ENCODE measurements at places on chromosomes 3 and 15. TPM values are rescaled to one million over a fixed set of nuclear protein-coding genes. Genes with fewer than 3 reads are reported as not detected.

DOCK3 gene
- polyA plus RNA-seq = 1.5 TPM

KBTBD12 gene
- 3.7 TPM for polyA plus RNA-seq

GRCh38 chr3:97089621-97090020 lies 275.2 kb downstream of the EPHA6 start:
- no peak overlapping the region for H3K4me3 ChIP-seq
- no peaks in the 10 kb centered on the region for H3K36me3 ChIP-seq
- H3K27me3 ChIP-seq = no peaks in the 10 kb centered on the region
- no peak for DNase-seq

DNA sequence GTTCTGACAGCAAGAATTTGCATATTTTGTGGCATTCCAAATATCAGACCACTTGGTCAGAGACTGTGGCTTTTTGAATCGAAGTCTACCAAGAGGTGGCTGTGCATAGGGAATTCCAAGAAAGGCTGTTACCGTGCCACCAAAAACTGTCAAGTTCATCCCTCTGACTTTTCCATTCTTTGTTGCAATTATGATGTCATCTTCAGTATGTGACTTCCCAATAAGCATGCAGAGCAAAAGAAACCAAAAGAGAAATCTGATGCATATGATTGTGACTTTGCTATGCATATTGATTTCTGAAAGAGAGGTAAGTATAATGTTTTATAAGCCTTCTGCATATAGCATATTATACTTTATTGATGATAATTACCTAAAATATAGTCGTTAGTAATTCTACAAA lies 6.5 kb downstream of the BCHE start:
- no peak overlapping the region for H3K4me3 ChIP-seq
- H3K27ac ChIP-seq = no peak overlapping the region
- no peaks in the 10 kb centered on the region for H3K27me3 ChIP-seq
- H3K4me1 ChIP-seq = no peaks in the 10 kb centered on the region
- H3K36me3 ChIP-seq = no peaks in the 10 kb centered on the region

DNA sequence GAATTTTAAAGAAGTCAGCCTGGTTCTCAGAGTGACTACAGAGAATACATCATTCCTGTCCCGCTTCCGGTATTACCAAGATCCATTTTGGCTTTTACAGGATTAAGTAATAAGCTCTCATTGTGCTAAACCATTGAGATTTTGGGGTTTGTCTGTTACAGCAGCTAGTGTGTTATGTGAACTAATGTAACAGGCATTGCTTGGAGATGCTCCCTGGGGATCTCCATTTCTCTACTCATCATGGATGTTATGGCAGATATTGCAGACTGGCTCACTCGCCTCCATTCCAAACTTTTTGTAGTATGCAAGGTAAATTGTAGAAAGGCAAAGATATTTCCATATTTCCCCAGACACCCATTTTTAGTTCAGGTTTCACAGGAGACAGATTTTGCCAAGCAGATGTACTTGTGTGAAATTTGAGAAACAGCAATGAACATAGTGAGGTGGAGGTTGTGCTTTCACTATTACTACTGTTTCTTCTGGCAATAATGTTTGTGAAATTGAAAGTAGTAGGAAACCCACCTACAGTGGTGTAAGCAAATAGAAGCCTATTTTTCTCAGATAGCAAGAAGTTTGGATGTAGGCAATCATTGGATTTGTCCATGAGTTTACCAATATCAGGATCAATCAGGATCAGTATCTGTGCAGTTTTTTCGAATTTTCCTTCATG lies 177.1 kb upstream of the GALNT15 start:
- no peaks in the 10 kb centered on the region for H3K27me3 ChIP-seq
- H3K27ac ChIP-seq = no peak overlapping the region
- no peak for DNase-seq
- no peaks in the 10 kb centered on the region for H3K4me1 ChIP-seq
- no peaks in the 10 kb centered on the region for H3K36me3 ChIP-seq

DNA sequence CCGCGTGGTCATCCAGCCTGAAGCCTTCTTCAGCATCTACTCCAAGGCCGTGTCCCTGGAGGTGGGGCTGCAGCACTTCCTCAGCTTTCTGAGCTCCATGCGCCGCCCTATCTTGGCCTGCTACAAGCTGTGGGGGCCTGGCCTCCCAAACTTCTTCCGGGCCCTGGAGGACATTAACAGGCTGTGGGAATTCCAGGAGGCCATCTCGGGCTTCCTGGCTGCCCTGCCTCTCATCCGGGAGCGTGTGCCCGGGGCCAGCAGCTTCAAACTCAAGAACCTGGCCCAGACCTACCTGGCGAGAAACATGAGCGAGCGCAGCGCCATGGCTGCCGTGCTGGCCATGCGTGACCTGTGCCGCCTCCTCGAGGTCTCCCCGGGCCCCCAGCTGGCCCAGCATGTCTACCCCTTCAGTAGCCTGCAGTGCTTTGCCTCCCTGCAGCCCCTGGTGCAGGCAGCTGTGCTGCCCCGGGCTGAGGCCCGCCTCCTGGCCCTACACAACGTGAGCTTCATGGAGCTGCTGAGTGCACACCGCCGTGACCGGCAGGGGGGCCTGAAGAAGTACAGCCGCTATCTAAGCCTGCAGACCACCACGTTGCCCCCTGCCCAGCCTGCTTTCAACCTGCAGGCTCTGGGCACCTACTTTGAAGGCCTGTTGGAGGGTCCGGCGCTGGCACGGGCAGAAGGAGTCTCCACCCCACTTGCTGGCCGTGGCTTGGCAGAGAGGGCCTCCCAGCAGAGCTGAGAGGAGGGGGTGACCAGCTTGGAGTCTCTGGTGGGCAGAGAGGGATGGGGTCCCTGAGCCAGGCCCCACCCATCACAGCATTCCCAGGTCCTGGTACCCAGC lies 37.9 kb downstream of the GOLGA6A start:
- no peak overlapping the region for H3K4me3 ChIP-seq
- no peak overlapping the region for H3K27ac ChIP-seq
- H3K36me3 ChIP-seq = no peaks in the 10 kb centered on the region
- DNase-seq = peak; percentile 58
- no peaks in the 10 kb centered on the region for H3K27me3 ChIP-seq

IMPG2 gene
- polyA plus RNA-seq = 0.04 TPM

DNA sequence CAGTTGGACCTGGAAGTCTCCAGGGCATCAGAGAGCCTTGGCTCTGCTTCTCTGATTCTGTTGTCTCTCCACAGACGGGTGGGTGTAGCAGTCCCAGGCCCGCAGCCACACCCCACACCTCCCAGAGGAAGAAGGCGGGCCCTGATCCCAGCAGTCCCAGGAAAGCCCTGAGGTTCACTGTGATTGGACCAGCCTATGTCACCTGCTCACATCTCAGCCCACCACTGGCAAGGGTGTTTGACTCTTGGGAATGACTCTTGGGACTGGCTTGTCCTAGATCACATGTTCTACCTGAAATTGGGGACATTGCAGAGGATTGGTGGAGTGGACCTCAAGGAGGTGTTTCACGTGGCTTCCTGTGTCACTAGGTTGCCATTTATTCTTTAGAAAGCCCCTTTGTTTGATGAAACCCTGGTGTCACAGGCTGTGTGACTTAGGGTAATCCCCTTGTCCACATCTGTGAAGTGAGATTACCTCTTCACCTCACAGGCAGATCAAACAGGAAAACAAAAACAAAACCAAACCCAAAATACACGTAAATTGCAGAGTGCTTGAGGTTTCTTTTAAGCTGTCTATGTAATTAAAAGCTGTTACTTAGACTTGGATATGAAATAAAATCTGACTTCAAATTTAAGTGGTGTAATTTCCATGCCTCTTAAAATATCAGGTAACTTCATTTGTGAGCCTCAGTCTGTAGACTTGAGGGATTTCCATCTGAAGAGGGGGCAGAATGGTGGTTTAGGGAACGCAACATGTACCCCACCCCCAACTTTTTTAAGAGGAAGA lies 26.7 kb downstream of the FLNB start:
- H3K4me1 ChIP-seq = peaks cover 6% of the 10 kb centered on the region
- no peak overlapping the region for H3K4me3 ChIP-seq
- no peak overlapping the region for H3K27ac ChIP-seq
- no peaks in the 10 kb centered on the region for H3K27me3 ChIP-seq

DNA sequence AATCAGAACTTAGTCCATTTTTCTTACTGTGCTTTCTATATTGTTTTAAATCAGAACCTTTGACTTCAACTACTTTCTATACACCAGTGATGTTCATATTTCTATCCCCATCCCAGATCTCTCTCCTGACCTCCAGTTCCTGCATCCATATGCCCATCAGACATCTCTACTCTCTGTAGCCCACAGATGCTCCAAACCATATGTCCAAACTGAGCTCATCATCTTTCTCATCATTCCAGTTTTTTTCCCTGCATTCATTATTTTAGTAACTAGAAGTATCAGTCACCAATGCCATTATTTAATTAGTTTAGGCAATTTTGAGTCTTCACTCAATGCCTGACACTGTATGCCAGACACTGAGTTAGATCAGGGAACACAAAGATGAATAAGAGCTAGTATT lies 25.4 kb upstream of the IL16 start:
- H3K4me1 ChIP-seq = no peaks in the 10 kb centered on the region
- H3K4me3 ChIP-seq = no peak overlapping the region
- H3K27me3 ChIP-seq = no peaks in the 10 kb centered on the region
- no peak overlapping the region for H3K27ac ChIP-seq

- no peak overlapping the region for H3K4me3 ChIP-seq
- H3K36me3 ChIP-seq = no peaks in the 10 kb centered on the region
- no peaks in the 10 kb centered on the region for H3K27me3 ChIP-seq
- no peaks in the 10 kb centered on the region for H3K4me1 ChIP-seq
- no peak for DNase-seq
- H3K27ac ChIP-seq = no peak overlapping the region
Observed at GRCh38 chr15:75493732-75494131, 42.2 kb upstream of the SIN3A start.

- no peaks in the 10 kb centered on the region for H3K27me3 ChIP-seq
- no peak overlapping the region for H3K4me3 ChIP-seq
- peaks cover 17% of the 10 kb centered on the region for H3K4me1 ChIP-seq
- no peaks in the 10 kb centered on the region for H3K36me3 ChIP-seq
Observed at GRCh38 chr15:64507293-64507802, 47.0 kb downstream of the ZNF609 start.

FAM227B gene
- 3.4 TPM for polyA plus RNA-seq

ACVR2B gene
- polyA plus RNA-seq = 1.3 TPM

DNA sequence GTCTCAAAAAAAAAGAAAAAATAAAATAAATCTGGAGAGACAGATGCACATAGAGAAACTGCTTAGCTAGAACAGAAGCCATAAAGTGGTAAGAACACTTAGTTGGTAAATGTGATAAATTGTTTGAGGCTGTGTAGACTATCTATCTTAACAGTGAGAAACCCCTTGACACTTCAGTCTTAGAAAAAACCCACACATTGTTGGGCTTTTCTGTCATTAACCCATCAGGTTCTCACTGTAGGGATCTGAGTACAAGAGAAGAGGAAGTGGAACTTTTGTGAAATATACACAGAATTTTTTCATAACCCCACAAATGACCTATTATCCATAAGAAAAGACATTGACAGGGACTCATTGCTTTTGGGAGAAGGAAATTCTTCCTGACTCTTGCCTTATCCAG lies 24.4 kb downstream of the TP63 start:
- no peak overlapping the region for H3K27ac ChIP-seq
- H3K36me3 ChIP-seq = no peaks in the 10 kb centered on the region
- no peaks in the 10 kb centered on the region for H3K27me3 ChIP-seq
- H3K4me1 ChIP-seq = no peaks in the 10 kb centered on the region

GRCh38 chr3:17915341-17915740 lies 172.9 kb upstream of the TBC1D5 start:
- DNase-seq = no peak
- H3K36me3 ChIP-seq = no peaks in the 10 kb centered on the region
- H3K27me3 ChIP-seq = no peaks in the 10 kb centered on the region
- no peak overlapping the region for H3K4me3 ChIP-seq
- no peaks in the 10 kb centered on the region for H3K4me1 ChIP-seq

- peaks cover 19% of the 10 kb centered on the region for H3K4me1 ChIP-seq
- no peak overlapping the region for H3K4me3 ChIP-seq
- H3K27me3 ChIP-seq = no peaks in the 10 kb centered on the region
- H3K27ac ChIP-seq = no peak overlapping the region
- no peaks in the 10 kb centered on the region for H3K36me3 ChIP-seq
Observed at GRCh38 chr3:182969277-182969676, 11.1 kb downstream of the DCUN1D1 start.

BSN gene
- 0.89 TPM for polyA plus RNA-seq

GREM1 gene
- 0.34 TPM for polyA plus RNA-seq

TNFAIP8L3 gene
- 0.68 TPM for polyA plus RNA-seq

CORO2B gene
- 1.5 TPM for polyA plus RNA-seq

DNA sequence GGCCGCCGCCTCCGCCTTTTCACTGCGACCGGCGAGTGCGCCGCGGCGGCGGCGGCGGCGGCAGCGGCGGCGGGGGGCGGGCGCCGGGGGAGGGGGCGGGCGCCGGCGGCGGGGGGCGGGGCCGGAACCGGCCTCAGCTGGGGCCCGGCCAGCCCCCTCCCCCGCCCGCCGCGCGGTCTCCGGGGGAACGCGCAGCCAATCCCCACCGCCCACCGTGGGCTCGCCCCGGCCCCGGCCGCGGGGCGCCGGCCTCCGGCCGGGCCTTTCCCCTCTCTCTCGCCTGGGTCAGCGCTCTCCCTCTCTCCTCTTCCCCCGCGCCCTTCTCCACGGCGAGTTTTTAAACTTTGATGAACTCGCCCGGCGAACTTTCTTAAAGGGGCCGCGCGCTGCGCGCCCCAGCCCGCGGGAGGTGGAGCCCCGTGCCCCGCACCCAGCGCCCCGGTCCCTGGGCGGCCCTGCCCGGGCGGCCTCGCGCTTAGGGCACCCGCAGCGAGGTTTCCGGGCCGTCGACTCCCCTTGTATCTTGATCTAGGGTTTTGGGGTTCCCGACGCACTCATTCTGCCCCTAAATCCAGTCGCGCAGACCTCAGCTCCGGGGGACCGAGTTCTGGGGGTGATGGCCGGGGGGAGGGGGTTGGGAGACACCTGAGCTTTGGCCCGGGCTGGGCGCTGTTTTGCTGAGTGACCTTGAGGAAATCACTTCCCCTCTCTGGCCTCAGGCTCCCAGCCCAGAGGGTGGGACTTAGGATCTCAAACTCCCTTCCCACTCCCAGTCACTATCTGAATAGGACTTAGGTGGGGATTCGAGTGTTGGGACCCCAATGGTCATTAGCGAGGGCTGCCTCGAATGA lies at the start of gene RBPMS2:
TSS of gene RBPMS2 (minus strand) at position 39 of the 851 bp plus-strand sequence. CDS start 270 bp downstream, outside the sequence.
- H3K36me3 ChIP-seq = no peaks in the 10 kb centered on the region
- H3K27ac ChIP-seq = no peak within 1 kb of the TSS
- peak; percentile 22 for DNase-seq
- no peaks in the 10 kb centered on the region for H3K4me1 ChIP-seq
- peak within 1 kb of the TSS; percentile 51 for H3K4me3 ChIP-seq
- no peaks in the 10 kb centered on the region for H3K27me3 ChIP-seq

THBS1 gene
- 16.7 TPM for polyA plus RNA-seq
